Stimulated activated CD4-positive, alpha-beta T cell treated with anti-CD3 and anti-CD28 coated beads, Interleukin-15, amount 100 ng/mL, for 1 hour (primary cell): ENCODE measurements at places on chromosomes 4 and X.

- DNase-seq, result no peak
Observed at GRCh38 chrX:139877710-139878414, 55.0 kb downstream of the ATP11C start.

DNA sequence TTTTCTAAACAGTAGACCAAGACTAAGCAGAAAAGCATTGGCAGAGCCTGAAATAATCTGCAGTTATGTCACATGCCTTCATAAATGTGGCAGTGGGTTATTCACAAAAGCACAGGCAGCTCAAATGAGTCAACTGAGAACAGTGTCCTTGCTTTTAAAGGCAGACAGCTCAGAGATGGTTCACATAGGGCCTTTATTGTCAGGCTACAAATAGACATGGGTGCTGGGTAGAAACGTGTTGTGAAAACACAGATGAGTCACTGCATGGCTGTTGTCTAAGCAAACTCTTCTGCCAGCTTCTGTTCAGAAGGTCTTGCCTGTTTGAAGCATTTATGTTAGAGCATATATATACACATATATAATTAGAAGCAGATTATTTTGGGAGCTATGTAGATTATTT is 118.0 kb downstream of the SLC4A4 start:
- no peak for DNase-seq

DNA sequence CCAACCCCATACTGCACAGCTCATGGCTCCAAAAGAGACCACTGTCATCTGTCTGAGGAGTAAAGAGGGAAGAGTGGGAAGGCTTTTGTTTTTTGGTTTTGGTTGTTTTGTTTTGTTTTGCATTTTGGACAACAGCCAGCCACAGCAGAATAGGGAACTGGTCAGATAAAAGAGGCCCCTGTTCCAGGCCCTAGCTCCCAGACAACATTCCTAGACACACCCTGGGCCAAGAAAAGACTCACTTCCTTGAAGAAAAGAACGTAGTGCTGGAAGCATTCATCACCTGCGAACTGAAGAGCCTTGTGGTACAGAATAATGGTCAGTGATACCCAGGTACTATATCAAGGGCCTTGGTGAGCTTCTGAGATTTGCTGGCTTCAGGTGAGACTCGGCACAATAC is 619.4 kb upstream of the SPANXN1 start:
- no peak for DNase-seq

DNA sequence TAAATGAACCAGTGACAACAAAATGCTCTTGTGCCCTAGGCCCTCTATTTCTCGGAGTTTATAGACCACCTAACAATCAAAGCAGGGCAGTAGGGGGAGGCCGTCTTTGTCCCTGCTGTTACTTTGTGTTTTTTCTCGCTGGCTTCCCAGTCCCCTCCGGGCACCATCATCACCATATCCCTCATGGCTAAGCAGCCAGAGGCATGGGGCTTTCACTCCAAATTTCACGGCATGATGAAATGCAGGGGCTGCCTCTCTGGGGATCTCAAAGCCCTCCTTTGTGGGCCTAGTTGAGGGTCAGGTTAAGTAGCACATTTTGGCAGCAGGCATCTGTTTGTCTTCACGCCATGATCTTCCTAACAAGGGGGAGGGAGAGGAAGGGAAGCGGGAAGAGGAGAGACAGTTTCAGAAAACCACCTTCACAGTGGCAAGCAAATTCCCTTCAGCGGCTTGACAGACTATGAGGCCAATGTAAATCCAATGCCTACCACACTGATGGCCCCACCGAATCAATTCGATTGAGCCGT is 91.9 kb downstream of the ANOS1 start:
- DNase-seq, result no peak

DNA sequence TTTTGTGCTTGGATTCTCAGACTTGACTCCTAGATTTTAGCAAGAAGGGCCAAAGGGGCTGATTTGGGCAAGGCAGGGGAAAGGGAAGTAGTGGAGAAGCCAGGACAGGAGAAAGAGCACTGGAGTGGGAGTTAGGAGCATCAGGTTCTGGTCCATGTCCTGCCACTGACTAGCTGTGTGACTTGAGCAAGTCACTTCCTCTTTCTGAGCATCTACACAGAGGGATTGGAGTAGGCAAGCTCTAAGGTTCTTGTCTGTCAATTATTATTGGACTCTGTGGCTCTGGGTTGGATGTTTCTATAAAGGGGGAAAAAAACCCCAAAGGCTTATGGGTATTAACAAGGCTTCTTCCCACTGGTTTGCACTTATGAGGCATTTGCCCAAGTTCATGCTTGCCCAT is 24.4 kb downstream of the PLAC1 start:
- no peak for DNase-seq

DNA sequence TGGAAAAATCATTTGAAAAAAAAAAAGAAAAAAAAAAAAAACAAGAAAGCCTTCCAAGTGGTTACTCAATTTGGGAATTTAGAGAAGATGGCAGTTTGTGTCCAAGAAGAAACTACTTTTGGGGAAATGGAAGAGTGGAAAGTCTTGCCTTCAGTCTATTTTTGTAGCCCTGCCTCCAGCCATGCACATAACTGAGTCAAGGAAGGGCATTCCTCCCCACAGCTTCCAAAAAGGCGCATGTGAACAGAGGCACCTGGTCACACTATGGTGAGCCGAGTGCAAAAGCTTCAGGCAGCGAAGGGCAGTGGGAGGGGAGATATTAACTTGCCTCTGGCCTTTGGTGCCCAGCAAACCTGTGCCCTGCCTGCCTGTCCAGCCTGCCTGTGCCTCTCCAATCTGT is 163.7 kb downstream of the SMIM20 start:
- DNase-seq, result no peak

DNA sequence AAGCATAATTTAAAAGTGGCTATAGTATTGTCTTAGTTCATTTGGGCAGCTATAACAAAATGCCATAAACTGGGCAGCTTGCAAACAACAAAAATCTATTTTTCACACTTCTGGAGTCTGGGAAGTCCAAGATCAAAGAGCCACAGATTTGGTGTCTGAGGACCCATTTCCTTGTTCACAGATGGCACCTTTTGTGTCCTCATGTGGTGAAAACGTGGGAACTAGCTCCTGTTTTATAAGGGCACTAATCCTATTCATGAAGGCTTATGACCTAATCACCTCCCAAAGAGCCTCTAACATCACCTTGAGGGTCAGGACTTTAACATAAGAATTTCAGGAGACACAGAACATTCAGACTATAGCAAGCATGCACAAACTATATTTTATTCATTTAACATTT is 126.5 kb upstream of the WDFY3 start:
- no peak for DNase-seq

- DNase-seq, result no peak
Observed at GRCh38 chr4:83022724-83023450, 12.1 kb upstream of the COPS4 start.

DNA sequence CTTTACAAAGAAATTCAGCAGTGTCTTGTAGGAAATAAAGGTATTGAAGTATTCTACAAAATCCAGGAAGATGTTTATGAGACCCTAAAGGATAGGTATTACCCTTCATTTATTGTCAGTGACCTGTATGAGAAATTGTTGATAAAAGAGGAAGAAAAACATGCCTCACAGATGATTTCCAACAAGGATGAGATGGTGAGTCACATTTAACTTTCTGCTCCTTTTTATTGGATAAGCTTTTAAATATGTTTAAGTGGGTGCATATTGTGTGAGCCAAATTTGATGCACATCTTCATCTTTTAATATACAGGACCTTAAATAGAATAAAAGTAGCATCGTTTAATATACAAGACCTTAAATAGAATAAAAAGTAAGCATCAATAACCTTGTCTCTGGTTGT is 72.1 kb downstream of the LRP2BP start:
- DNase-seq, result no peak

GRCh38 chrX:110212299-110212698 is 105.6 kb downstream of the AMMECR1 start:
- no peak for DNase-seq
